ENCODE measurements at places on chromosomes 2 and 18.

- no peak for DNase-seq
Measured at GRCh38 chr2:136238286-136239078, 120.5 kb upstream of the CXCR4 start.

DNA sequence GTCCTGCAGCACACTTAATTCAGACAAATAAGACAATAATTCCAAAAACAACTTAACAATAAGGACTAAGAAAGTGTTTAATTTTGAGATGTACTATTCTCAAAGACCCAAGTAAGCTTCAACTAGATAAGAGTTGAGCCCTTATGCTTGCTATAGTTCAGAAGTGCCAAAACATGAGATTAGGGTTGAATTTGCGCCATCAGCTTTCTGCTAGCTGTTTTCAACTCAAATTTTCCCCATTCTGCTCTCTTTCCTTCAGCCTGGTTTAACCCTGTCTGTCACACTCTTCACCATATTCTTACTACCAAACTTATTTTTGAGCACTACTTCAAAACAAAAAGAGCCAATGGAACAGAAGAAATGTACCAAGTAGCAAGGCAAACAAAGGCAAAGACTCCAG lies 4.1 kb downstream of the NFE2L2 start:
- DNase-seq, result no peak

DNA sequence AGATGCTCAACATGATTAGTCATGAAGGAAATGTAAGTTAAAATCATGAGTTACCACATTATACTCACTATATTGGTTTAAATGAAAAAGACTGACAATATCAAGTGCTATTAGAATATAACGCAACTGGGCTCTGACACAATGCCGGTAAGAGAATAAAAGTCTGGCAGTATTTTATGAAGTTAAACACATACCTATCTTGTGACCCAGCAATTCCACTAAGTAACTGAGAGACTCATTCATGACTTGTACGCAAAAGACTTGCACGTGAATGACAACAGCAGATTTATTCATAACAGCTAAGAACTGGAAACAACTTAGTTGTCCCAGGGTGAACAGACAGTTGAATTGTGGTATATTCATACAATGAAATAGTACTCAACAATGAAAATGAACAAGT lies 342.1 kb downstream of the SLC4A3 start:
- DNase-seq, result no peak

GRCh38 chr2:239879423-239880084 lies 145.6 kb downstream of the NDUFA10 start:
- DNase-seq, result no peak

GRCh38 chr2:71926089-71926447 lies 221.6 kb downstream of the CYP26B1 start:
- DNase-seq, result no peak

DNA sequence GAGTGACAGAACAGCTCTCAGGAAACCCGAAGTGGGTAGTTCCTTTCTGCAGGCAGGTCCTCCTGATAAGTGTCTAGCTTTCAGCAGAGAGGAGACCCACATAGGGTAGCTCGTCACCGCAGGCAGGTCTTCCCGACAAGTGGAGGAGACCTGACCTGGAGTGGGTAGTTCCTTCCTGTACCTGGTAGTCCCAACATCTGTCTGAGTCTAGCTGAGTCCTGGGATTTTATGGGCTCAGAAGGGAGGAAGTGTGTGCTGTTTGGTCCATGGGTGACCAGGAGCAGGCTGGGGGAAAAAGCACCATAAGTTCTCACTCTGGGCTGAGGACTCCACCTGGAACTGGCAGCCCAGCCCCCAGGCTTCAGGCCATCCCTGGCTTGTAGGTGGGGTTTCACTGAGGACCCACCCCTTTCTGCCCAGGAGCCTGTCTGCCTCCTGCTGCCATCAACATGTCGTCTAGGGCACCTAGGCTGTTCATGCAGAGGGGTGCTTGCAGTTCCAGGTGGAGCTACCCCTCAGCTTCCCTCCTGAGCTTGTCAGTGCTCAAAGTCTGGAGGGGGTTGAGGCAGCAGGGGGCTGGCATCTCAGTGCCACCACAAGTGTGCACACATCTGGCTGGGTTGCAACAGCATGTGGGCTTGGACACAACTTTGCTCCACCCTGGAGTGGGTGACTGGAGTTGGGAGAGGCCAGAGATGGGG lies 9.4 kb downstream of the DYSF start:
- no peak for DNase-seq

DNA sequence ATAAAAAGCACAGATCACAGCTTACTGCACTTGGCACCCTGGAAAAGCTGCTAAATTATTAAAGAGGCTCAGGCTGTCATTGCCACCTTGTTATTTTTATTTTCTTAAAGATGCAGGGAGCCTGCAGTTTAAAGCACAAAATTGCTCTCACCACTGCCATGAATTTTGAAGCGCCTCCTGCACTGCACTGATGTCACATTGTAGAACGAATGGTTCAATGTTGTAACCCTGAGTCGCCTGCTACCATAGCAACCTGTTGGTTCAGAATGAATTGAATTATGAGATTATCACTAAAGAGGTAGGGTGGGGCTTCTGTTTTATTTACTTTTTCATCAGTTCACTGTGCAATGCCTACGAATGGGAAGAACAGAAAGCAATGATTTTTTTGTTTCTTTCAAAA lies 16.5 kb downstream of the SCG2 start:
- peak; percentile 8 for DNase-seq

Measured in body of pancreas (tissue), 4 donors.